ENCODE measurements at places on chromosomes 5 and 9. TPM values are rescaled to one million over a fixed set of nuclear protein-coding genes. Genes with fewer than 3 reads are reported as not detected.

DNA sequence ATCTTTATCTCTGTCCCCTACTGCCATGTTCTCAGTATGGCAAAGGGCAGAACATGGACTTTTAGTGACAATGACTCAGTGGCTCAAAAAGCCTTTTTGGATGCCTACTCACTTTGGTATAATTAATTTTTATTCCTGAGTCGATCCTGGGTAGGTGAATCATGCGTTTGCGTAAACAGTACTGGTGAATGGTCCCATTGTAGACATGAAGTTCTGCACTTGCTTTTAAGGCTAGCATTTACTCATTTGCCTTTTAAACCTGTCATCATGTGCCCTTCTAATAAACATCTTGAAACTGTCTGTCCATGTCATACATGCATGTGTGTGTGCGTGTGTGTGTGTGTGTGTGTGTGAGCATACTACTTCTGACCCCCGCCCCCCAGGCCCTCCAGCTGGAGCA is 223.0 kb downstream of the AUH start:
- H3K27me3 ChIP-seq, result no peaks in the 10 kb centered on the region
- no peaks in the 10 kb centered on the region for H3K36me3 ChIP-seq
- no peak overlapping the region for H3K4me3 ChIP-seq
- DNase-seq, result no peak
- no peak overlapping the region for H3K27ac ChIP-seq

DNA sequence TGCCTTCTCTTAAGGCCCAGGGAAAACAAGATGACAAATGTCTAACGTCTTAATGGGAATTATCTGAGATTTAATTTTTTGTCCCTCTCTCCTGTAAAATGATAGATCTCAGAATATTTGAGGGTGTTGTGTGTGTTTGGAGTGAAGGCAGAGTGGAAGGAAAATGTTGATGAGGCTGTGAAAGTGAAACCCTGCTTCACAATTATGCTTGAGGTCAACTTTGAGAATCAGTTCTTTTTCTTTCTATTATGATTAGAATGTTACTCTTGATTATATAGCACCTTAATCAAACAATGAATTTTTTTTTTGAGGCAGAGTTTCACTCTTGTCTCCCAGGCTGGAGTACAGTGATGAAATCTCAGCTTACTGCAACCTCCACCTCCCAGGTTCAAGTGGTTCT is 5.5 kb upstream of the LOX start:
- H3K4me1 ChIP-seq, result no peaks in the 10 kb centered on the region
- no peak overlapping the region for H3K4me3 ChIP-seq
- no peak overlapping the region for H3K27ac ChIP-seq
- H3K36me3 ChIP-seq, result no peaks in the 10 kb centered on the region

GRCh38 chr9:38363589-38363925 is 28.9 kb upstream of the ALDH1B1 start:
- 0 out of 2 replicates have a peak, but pooled peaks cover 4% of the 10 kb centered on the region for H3K4me1 ChIP-seq
- no peak overlapping the region for H3K27ac ChIP-seq
- H3K27me3 ChIP-seq, result peaks cover 17% of the 10 kb centered on the region
- H3K36me3 ChIP-seq, result no peaks in the 10 kb centered on the region

SLC4A9 gene
- polyA plus RNA-seq, result not detected

DNA sequence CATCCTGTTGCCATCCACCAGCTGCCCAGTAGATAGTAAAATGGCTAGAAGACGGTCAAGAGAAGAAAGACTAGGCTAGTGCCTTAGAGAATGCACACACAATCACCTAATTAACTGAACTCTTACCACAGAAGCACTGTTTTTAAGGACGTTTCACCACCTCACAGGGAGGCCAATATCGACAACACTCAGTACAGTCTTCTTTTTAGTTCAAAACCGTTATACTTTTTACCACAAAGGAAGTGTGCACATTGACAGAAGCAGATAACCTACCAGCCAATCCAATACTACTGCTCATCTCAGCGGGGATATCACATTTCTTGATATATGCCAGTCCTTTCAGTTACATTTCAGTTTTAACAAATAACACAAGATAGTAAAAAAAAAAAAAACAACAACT is 122.3 kb downstream of the GNAQ start:
- H3K36me3 ChIP-seq, result peaks cover 20% of the 10 kb centered on the region
- 0 out of 2 replicates have a peak overlapping the region, but pooled peaks have one; percentile 2 for H3K4me3 ChIP-seq
- H3K4me1 ChIP-seq, result no peaks in the 10 kb centered on the region
- peak; percentile 80 for DNase-seq

DNA sequence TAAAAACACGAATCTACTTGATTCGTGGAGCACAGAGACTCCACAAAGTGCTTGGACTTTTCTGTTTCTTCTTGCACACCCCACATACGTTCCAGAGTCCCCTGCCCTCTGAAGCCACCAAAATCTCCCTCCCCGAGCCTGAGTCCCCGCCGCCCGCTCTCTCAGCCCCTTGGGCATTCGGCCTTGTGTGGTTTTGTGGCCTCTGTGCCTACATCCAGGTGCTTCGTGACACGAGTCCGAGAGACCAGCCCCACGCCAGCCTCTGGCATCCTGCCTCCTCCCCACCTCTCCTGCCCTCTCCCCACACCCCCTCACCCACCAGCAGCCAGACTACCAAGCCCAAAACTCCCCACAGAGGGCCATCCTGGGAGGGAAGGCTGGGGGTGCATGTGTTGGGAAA is 87.8 kb upstream of the PPP1R26 start:
- peaks cover 3% of the 10 kb centered on the region for H3K27me3 ChIP-seq
- no peak overlapping the region for H3K27ac ChIP-seq
- H3K36me3 ChIP-seq, result no peaks in the 10 kb centered on the region
- no peaks in the 10 kb centered on the region for H3K4me1 ChIP-seq

SPATA31A5 gene
- polyA plus RNA-seq, result not detected

GRCh38 chr5:116900793-116901192 is 326.2 kb upstream of the SEMA6A start:
- no peak overlapping the region for H3K27ac ChIP-seq
- no peaks in the 10 kb centered on the region for H3K27me3 ChIP-seq
- DNase-seq, result no peak
- no peaks in the 10 kb centered on the region for H3K4me1 ChIP-seq

- no peaks in the 10 kb centered on the region for H3K36me3 ChIP-seq
- no peaks in the 10 kb centered on the region for H3K4me1 ChIP-seq
- no peak overlapping the region for H3K4me3 ChIP-seq
- no peak for DNase-seq
- H3K27ac ChIP-seq, result no peak overlapping the region
These were observed 74.3 kb upstream of the DAB2IP start for GRCh38 chr9:121577166-121577565.

DNA sequence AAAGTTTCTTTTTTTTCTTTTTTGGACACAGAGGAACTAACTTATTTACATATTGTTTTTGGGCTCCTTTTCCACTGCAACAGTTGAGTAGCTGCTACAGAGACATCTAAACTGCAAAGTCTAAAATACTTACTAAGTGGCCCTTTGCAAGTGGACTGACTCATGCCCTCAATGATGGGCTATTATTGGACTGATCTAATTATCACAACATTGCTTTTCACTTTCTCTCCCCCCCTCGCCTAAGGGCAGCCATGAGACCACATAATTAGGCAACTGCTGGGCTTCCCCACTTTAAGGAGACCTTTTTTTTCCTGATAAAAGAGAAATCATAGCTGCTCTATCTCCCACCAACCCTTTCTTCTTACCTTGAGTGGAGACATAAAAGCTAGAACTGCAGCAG is 47.0 kb downstream of the PLK2 start:
- DNase-seq, result no peak
- no peaks in the 10 kb centered on the region for H3K27me3 ChIP-seq
- no peaks in the 10 kb centered on the region for H3K4me1 ChIP-seq
- H3K4me3 ChIP-seq, result no peak overlapping the region
- H3K36me3 ChIP-seq, result no peaks in the 10 kb centered on the region

IRX4 gene
- not detected for polyA plus RNA-seq

- H3K27ac ChIP-seq, result peak overlapping the region; percentile 4
- peaks cover 95% of the 10 kb centered on the region for H3K36me3 ChIP-seq
- H3K4me3 ChIP-seq, result no peak overlapping the region
- no peak for DNase-seq
These were observed 14.5 kb downstream of the ANP32B start for GRCh38 chr9:97997330-97998276.

Measured in K562 (cell line).